ENCODE measurements at places on chromosomes 3 and 15.
A peak's percentile ranks its signal among the peaks of the same experiment; 100 is the strongest.

GRCh38 chr3:2706144-2706835 lies 403.9 kb downstream of the IL5RA start:
- DNase-seq, result no peak

- DNase-seq, result no peak
Observed at GRCh38 chr15:98386561-98386960, 261.8 kb upstream of the IGF1R start.

GRCh38 chr15:72474912-72475628 lies 940 bp downstream of the ARIH1 start:
- peak; percentile 88 for DNase-seq

DNA sequence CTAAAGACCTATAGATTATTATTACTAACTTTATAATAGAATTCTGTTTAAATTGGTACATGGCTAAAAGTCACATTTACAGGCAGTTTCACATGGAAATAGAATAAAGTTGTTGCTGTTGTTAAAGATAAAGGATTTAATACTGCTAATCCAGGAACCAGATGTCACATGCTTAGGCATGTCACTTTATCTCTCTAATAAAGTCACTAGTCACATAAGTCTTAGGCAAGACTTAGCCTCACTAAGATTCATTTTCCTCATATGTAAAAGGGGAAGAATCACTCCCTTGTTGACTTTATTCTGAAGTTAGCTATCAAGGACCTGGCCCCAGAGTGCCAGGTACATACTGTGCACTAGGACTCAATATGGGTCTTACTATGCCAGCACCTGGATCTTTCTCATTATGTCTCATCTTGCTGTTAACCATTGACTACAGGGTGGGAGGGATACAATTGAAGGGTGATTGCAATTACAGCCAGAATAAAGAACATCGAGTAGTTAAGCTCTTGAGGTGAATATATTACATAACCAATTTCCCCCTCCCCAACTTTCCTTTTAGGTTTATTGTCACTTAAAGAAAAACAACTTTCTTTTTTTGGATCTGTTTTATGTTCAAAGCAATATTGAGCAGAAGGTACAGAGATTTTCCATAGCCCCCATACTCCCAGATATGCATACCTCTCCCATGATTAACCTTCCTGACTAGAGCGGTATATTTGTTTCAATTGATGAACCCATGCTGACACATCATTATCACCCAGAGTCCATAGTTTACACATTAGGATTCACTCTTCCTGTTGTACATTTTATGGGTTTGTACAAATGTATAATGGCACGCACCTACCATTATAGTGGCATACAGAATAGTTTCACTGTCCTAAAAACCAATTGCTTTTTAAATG lies 36.6 kb downstream of the LNP1 start:
- no peak for DNase-seq

GRCh38 chr3:114464548-114464947 lies 170.7 kb downstream of the TIGIT start:
- no peak for DNase-seq

GRCh38 chr15:55669270-55669669 lies 73.7 kb downstream of the PRTG start:
- DNase-seq, result no peak

DNA sequence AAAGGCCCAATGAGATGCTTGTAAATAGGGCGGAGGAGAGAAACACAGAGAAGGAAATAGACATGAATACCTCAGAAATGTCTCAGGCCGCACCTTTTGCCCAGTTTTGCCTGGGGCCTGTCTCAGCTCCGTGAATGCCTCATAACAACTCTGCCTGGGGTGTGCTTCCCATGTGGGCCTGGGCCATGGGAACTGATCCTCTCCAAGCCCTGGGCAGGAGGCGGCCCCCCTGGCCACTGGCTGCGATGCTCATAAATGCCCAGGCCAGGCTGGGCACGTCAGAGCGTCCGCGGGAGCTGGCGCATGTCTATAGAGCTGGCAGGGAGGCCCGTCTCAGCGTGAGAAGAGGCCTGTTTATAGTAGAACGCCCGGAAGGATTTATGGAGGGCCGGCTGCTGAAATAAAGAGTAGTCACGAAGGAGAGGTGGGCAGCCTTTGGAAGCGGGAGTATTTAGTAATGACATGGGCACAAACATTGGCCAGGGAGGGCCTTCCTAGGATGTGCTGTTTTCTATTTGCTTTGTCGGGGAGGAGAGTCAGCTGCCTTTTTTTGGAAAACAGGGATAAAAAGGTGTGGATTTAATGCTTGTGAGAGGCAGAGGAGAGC lies 85.9 kb upstream of the IGF1R start:
- DNase-seq, result no peak

DNA sequence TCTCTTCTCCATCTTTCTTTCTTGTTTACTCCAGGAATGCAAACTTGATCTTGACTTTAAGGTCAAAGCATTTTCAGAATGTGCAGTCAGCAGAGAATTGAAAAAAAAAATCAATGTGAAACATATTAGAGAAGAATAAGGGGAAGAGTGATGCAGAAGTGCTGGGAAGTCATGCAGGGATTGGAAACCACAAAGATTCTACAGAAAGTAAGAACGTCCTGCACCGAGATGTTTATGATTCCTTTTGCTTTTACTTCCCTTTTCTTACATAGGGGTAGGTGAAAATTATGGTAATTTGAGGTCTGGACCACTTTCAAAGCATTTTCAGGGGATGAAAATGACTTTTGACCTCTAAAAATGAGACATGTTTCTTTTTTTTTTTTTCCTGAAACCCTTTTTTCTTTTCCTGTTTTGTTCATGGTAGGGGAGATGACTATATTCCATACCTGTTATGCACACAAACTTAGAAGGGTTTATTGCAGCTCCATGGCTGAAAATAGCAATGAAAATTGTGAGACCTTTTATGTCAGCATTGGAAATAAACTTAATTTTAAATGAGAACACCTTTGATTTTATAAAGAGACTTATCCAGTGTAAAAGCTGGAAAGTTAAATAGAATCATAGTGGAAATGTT lies 623.5 kb upstream of the TBL1XR1 start:
- no peak for DNase-seq

DNA sequence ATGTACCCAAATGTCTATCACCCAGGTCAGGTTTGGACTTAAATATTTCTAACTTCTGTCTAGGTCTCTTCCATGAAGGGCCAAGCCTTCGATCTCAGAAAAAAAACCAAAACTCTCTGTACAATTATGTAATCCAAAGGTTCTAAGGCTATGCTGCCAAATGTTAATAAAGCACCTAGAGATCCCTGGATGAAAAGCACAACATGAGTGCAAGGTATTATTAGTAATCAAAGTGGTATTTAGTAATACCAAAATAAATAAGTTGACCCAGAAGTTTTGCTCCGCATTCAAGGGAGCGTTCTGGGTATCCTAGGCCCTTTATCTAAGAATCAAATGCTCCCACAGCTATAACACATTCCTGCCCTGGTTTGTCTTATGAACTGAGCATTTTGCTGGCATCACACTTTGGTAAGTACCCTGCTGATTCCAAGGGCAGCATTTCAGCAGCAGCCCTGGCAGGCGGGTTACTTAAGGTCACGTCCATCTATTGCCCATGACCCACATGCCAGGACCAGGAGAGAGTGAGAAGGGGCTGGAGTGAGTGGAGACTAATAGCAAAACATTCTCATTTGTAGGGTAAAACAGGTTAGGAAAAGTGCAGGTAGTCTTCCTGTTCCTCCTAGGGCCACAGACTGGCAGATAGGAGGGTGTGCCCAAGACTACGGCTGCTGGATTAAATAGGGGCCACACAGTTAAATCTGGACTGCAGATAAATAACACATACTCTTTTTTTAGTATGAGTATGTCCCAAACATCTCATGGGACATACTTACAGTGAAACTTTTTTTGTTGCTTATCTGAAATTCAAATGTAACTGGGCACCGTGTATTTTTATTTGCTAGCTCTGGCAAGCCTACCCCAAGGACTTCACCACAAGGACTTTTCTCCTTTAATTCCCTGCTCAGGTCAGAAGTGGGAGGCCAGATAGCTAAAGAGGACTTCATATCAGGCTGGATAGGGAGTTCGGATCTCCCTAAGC lies 76.0 kb upstream of the SNRK start:
- no peak for DNase-seq

- DNase-seq, result no peak
Observed at GRCh38 chr15:54149115-54149531, 170.9 kb downstream of the UNC13C start.

DNA sequence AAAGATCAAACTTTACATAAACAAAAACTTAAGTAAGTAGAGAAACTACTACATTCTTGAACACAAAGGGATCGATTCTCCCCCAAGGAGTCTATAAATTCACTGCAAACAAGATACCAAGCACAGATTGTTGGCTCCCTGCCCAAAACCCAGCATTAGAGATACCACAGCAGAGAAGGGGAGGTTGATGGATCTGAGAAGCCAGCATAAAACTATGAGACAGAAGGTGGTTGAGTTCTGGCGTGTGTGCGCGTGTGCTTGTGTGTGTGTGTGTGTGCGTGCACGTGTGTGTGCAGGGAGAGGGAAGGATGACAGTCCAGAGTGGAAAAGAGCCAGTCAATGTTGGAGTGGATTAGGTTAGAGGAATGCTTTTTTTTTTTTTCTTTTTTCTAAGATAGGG lies 143.2 kb upstream of the PRR20G start:
- no peak for DNase-seq

GRCh38 chr3:122989856-122990575 lies 37.5 kb downstream of the SEMA5B start:
- DNase-seq, result no peak

- DNase-seq, result no peak
Observed at GRCh38 chr3:2454865-2455264, 356.2 kb downstream of the CNTN4 start.

DNA sequence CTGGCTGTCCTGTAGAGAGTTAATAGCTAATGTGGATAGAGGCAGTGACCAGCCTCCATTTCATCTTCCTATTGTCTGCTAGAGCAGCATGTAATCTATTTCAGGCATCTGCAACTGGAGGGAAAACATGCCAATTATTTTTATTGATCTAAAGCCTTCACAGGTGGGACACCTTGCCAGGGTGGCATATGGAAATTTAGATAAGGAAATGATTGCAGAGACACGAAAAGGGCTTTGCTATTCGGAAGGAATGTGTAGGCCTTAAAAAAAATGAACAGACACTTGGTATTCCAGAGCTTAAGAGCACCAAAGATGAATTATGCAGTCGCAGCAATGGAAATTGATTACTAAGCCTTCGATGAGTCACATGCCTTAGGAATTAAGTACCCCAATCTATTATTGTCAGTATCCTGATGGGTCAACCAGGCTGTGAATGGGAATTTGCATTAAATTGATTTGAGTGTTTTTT lies 454.7 kb downstream of the SQOR start:
- DNase-seq, result no peak

- DNase-seq, result peak; percentile 36
Observed at GRCh38 chr3:16841904-16842271, 42.9 kb upstream of the PLCL2 start.

GRCh38 chr3:121096953-121097352 lies 188.9 kb downstream of the STXBP5L start:
- no peak for DNase-seq

DNA sequence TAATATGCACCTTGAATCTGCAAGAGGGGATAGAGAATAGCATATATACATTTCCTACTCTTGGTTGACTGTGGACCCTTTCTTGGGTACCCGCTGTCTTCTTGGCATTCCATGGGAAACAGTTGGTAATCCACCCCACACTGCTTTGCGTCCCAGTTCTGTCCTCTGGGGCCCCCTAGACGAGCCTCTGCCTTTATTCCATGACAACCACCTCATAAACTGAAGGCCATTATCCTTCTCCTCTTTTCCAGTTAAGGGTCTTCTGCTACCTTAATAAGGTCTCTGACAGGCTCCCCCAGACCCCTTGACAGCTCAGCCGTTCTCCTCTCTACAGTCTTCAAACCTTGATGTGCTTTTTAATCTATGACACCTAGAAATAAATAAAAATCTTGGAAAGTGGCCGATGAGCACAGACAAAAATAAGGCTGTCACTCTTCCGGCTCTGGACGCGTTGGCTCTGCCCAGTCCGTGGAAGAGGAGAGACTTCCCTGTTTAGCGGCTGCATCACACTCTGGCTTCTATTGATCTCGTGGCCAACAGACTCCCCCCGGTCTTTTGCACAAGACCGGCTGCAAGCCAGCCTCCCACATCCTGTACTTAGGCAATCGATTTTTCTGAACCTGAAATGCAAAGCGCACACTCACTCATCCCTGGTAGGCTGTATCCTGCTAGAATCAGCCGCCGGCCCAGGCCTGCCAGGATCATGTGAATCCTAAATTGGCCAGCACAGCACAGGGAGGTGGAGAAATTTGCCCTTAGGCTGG lies 251.0 kb upstream of the TLE3 start:
- DNase-seq, result no peak

GRCh38 chr3:190060192-190060775 lies 60.4 kb downstream of the P3H2 start:
- DNase-seq, result no peak

GRCh38 chr15:52529341-52529924 lies 753 bp upstream of the MYO5A start:
- peak; percentile 53 for DNase-seq

GRCh38 chr15:66673410-66674322 lies 28.4 kb upstream of the SMAD6 start:
- DNase-seq, result peak; percentile 22

DNA sequence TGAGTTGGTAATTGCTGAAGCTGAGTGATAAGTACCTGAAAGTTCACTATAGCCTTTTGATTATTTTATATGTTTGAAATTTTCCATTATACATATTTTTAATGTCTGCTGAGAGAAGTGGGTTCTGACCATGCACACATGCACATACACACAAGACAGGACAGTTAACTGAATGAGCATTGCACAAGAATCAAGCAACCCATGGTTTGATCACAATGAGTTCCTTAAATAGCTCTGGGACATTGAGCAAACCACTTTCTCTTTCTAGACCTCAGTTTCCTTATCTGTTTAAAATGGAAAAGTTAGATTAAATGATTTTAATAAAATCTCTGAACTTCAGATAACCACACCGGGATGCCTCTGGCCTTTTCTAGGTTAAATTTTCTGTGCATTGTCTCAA lies 26.7 kb downstream of the SNTN start:
- no peak for DNase-seq

DNA sequence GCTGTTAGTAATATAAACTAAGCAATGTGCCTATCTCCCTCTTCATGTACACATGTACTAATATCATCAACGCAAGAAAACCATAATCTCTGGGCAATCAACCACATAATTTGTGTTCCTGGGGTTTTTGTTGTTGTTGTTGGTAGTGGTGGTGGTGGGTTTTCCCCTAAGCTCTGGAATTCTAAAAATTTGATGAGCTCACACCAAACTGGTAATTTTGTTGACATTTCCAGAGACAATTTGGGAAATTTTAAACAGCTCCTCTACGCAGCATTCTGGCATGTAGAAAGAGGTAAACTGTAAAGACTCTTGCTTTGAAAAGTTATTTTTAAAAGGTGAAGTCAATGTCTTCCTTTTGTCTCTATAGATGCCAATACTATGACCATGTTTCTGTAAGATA lies 126.7 kb downstream of the IGSF11 start:
- DNase-seq, result no peak
